ENCODE measurements at places on chromosomes 2 and 18.

DNA sequence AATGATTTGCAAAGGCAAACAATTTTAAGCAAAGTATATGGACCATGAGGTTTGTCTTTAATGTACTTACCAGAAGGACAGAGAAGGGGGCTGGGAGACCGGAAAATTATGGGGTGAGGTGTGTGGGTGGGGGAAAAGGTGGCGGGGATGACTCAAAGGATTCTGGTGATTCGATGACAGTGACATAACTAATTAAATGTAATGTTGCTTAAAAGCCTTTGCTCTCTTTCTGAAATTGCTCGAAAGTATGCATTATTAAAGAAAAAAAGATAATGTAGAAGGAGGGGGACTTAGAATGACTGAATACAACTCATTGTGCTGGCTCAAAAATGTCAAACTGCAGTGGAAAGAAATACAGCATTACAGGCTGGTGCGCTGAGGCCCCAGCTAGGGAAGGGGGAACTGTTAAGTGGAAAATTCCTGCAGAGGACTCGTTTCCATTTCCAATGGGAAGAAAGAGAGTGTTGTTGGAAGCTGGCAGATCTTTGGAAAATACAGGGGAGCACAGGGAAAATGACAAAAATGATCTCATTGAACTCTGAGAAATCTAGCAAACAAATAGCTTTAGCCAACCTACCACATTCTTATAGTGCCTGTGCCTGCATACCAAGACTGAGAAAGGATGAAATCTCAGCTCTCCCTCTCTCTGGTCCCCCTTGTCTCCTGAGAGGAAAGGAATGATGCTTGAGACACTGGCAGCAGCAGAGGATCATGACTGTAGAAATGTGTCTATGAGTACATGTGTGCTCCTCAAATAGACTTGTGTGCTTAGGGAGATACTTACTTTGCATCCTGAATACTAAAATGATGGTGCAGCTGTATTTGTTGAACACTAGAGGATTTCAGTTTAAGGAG is 632.4 kb downstream of the NYAP2 start:
- DNase-seq, result peak; percentile 57

GRCh38 chr2:676647-677055 is 555 bp downstream of the TMEM18 start:
- peak; percentile 99 for DNase-seq

- peak; percentile 68 for DNase-seq
These were observed 116.8 kb downstream of the SPTBN1 start for GRCh38 chr2:54572636-54573536.

DNA sequence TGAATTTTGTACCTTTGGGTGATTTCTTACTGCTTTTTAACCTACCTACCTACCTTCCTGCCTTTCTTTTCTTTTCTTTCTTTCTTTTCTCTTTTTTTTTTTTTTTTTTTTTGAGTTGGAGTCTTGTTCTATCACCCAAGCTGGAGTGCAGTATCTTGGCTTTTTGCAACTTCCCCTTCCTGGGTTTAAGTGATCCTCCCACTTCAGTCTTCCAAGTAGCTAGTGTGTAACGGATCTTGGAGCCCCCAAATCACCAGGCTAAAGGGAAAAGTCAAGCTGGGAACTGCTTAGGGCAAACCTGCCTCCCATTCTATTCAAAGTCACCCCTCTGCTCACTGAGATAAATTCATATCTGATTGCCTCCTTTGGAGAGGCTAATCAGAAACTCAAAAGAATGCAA is 61.3 kb downstream of the DDX18 start:
- DNase-seq, result no peak

GRCh38 chr2:147297820-147298219 is 547.0 kb upstream of the ACVR2A start:
- DNase-seq, result no peak

GRCh38 chr2:197674591-197674990 is 796 bp downstream of the RFTN2 start:
- DNase-seq, result peak; percentile 34

DNA sequence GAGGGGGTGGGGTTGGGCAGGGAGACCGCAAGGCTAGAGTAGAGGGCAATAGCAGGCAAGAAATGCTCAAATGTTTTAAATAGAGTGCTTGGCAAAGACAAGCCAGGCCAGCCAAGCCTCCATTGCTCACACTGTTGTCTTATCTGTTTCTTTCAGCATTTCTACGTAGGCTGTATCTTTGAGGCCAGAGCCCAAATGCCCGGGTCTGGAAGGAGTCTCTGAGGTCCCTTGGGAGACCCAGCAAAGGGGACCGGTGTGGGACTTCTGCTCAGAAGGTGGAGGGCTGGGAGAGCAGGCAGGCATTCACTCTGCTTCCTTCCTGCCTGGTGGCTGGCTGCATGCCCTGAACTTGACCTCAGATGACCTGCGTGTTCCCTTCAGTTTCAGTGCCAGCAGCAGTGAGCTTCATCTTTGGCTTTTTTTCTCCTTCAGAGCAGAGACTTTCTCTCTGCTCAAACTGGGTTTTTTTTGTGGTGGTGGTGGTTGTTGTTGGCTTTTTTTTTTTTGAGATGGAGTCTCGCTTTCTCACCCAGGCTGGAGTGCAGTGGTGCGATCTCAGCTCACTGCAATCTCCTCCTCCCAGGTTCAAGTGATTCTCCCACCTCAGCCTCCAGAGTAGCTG is 13.7 kb upstream of the TET3 start:
- peak; percentile 58 for DNase-seq

DNA sequence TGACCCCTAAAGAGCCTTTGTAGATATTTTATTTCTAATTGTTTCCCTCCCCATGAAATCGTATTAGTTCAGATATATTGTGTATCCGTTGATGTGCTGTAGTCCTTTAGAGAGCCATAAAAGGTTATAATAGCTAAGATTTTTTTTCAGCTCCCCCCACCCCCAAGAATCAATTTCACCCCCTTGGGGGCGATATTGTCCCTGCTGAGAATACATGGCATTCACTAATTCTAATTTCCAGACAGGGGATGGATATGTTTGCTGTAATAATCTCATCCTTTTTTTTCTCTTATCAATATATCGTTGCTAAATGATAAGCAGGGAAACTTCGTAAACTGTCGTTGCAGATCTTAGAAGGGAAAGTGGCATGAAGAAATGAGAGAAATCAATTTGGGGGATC is 530.7 kb downstream of the TMEM182 start:
- no peak for DNase-seq

DNA sequence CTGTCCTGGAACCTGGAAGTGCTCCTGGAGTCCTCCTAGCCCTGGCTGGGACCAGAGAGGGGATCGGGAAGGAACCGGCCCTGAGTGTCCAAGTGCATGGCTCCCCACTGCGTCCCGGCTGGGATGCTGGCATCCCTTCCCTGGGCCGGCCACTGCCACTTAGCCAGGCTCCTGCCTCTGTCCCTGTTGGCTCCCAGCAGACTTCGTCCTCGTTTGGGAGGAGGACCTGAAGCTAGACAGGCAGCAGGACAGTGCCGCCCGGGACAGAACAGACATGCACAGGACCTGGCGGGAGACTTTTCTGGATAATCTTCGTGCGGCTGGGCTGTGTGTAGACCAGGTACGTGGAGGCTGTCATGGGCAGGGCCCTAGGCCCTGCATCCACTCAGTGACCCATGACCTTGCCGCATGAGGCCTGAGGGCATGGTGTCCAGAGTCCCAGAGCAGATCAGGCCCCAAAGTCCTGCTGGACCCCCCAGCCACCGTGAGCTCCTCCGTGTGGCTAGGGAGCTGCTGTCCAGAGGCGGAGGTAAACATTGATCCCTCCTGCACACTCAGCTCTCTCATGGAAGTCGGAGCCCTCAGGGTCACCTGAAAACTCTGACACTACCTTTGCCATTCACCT is 7.1 kb downstream of the ANO7 start:
- no peak for DNase-seq

DNA sequence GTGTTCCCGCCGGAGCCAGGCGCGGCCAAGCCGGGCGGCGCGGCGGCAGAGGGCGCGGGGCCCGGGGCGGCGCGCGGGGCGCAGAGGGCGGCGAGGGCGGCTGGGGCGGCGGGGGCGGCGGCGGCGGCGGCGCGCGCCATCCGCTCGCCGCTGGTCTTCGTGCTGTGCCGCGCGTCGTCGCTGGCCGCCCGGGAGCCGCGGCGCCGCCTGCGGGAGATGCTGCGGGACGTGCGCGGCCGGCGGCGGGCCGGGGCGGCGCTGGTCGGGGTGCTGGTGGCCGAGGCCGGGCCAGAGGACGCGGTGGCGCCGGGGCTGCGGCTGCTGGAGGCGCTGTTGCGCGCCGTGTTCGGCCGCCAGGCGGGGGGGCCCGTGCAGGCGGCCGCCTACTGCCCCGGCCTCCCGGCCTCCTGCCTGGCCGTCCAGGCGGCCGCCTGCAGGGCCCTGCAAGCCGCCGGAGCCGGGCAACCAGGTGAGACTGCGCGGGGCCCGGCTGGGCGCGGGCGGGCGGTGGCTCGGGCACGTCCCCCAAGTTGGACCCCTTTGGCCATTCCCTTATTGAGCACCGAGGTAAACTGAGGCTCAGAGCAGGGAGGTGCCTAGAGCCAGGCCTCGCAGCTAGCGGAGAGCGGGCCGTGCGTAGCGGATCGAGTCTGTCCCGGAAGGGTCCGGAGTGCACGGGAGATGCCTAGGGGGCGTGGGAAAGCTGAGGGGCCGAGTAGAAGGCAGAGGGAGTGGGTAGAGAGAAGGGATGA is 584 bp downstream of the C2orf72 start:
- no peak for DNase-seq

GRCh38 chr2:226813148-226813701 is 13.6 kb upstream of the IRS1 start:
- peak; percentile 32 for DNase-seq

GRCh38 chr2:241853651-241854341 is 4.9 kb downstream of the PDCD1 start:
- peak; percentile 55 for DNase-seq

- DNase-seq, result peak; percentile 46
These were observed 80.2 kb downstream of the NDUFA10 start for GRCh38 chr2:239944694-239945551.

DNA sequence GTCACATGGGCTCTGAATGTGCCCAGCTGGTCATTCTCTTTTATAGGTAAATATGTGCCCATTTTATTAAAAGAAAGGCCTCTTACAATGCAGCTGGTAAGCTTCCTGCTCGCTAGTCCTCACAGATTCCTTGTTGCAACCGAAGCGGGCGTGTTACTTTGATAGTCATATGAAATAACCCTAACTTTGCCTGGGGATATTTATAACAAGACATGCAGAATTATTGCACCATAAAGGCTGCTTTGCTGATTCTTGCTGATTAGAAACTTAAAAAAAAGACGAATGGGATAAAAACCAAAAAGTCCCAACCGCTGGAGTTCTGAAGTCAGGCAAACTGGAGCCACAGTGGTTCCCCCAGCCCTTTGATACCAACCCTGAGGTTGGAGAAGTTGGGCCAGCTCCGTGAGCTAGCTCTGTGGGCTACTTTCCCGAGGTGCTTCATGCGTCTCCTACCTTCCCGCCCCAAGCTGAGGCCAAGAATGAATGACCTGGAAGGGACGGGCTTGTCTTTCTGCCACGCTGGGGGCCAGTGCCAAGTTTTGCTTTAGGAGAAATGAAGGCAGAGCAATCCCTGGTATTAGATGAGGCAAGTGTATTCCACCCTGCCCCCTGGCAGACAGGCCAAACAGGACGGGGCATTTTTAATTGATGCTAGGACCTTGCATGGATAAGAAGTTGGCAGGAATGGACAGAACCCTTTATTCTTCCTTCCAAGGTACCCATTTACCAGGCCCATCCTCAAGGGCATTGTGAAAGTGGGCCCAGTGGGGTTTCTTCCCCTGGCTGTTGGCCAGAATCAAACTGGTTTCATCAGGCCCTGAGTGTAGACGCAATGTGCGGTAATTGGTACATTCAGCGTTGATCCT is 140.4 kb downstream of the KCTD1 start:
- DNase-seq, result no peak

DNA sequence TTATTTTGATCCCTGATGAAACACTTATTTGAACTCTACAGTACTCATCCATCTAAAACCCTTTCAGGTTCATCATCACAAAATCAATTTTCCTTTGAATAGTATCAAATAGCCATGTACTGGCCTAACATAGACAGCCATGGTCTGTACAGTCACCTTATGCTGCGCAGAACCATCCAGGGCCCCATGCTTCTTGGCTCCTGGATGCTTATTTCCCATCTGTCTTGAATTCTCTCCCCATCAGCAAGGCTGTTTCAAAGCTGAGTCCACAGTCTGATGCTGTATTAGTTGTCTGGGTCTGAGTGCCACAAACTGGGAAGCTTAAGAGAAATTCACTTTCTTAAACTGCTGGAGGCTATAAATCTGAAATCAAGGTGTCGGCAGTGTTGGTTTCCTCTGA is 290.2 kb downstream of the OSR1 start:
- no peak for DNase-seq

GRCh38 chr18:79062806-79063205 is 6.4 kb upstream of the ATP9B start:
- DNase-seq, result no peak
